ENCODE measurements at places on chromosomes 12 and 14.

GRCh38 chr12:62919838-62920237, 15.1 kb downstream of the PPM1H start:
- no peak for DNase-seq

DNA sequence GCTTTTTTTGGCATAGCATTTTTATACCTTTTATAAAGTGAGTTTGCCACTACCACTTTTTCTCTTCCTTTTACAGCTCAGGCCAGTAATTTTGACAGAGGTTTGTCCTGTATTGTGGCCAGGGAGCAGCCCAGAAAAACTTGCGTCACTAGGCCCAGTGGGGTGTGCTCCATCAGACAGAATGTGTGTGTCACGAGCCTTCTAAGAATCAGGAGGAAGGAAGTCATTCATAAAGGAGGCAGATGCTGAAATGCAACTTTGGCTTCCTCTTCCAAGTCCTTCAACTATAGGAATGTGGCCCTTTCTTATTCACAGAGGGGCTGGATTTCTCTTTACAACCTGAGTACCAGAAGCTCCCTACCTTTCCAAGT, 10.1 kb upstream of the RAB35 start:
- DNase-seq, result peak; percentile 91

- no peak for DNase-seq
Measured at GRCh38 chr14:72783741-72784140, 110.2 kb downstream of the DPF3 start.

DNA sequence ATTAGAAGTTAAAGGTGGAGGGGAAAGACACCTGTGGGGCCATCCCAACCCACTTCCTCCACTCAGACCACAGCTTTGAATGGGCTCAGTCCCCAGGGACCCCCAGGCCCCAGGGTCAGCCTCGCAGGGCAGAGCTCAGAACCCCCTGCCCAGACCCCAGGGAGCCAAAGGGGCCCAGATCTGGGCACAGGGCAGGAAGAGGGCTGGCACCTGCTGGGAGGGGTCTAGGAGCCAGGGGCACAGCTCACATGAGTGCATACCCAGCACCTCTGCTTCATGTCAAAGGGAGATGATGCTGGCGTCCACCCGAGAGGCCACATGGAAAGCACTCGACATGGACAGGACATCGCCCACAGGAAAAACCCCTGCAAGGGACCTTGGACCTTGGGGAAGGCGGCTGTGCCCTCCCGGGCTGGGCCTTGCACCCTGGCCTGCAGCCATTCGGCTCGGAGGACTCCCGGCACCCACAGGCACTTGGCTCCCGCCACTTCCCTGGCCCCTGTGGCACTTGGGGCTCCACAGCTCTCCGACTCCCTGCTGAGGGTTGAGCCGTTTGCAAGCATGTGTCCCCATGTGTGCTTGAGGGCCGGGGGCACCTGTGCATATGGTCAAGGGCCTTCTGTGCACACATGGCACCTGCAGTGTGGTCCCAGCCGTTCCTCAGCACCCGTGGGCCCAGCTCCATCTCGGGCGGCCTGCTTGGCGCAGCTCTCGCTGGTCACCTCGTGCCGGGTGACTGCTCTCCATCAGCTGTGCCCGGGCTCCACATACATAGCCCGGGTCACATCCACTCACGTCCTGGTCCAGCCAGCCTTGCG, 7.8 kb upstream of the AMN start:
- DNase-seq, result no peak

GRCh38 chr14:52835122-52835903, 43.9 kb upstream of the GNPNAT1 start:
- DNase-seq, result no peak

GRCh38 chr12:116434155-116435011, 124.8 kb upstream of the MAP1LC3B2 start:
- peak; percentile 54 for DNase-seq

GRCh38 chr14:104985675-104986486, at the start of gene CLBA1:
CLBA1 (plus strand) TSS chr14:104985788; CDS start chr14:104986432, 644 bp downstream.
- DNase-seq, result peak; percentile 60

DNA sequence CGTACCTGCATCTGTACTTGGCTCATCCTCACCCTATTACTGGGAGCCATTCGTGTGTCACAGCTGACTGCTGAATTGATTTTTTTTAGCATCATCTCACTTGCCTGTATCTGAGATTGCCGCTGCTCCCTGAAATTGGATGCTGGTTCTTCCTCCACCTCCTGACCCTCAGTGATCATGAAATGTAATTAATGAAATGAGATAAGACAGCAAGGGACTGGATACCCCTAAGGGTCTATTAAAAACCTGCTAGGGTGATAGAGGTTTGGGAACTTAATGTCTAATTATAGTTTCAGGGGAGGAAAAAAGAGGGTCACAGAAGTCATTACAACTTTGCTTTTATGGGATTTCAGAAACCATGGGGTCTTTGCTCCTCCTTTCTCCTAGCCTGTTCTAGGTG, 410.6 kb downstream of the DPF3 start:
- no peak for DNase-seq

GRCh38 chr14:59060841-59061240, 127.6 kb upstream of the DAAM1 start:
- DNase-seq, result no peak

- DNase-seq, result no peak
Measured at GRCh38 chr12:93699271-93700145, 22.3 kb downstream of the CRADD start.

GRCh38 chr12:27142101-27142721, 59.8 kb upstream of the C12orf71 start:
- peak; percentile 55 for DNase-seq

- DNase-seq, result no peak
Measured at GRCh38 chr12:132181570-132182200, 37.4 kb downstream of the NOC4L start.

- no peak for DNase-seq
Measured at GRCh38 chr12:130828895-130829294, 10.2 kb downstream of the STX2 start.

GRCh38 chr12:70418101-70418500, 52.0 kb downstream of the KCNMB4 start:
- DNase-seq, result no peak

GRCh38 chr12:5965950-5966383, 20.9 kb upstream of the ANO2 start:
- peak; percentile 2 for DNase-seq

All from AML-193 (cell line).